ENCODE measurements at places on chromosomes 3 and 15. TPM values are rescaled to one million over a fixed set of nuclear protein-coding genes. Genes with fewer than 3 reads are reported as not detected.

- no peak for DNase-seq
- no peaks in the 10 kb centered on the region for H3K36me3 ChIP-seq
- H3K4me1 ChIP-seq, result peaks cover 19% of the 10 kb centered on the region
- peaks cover 34% of the 10 kb centered on the region for H3K27me3 ChIP-seq
- H3K27ac ChIP-seq, result no peak overlapping the region
- no peak overlapping the region for H3K4me3 ChIP-seq
Observed at GRCh38 chr3:11197484-11197883, 43.2 kb downstream of the HRH1 start.

DNA sequence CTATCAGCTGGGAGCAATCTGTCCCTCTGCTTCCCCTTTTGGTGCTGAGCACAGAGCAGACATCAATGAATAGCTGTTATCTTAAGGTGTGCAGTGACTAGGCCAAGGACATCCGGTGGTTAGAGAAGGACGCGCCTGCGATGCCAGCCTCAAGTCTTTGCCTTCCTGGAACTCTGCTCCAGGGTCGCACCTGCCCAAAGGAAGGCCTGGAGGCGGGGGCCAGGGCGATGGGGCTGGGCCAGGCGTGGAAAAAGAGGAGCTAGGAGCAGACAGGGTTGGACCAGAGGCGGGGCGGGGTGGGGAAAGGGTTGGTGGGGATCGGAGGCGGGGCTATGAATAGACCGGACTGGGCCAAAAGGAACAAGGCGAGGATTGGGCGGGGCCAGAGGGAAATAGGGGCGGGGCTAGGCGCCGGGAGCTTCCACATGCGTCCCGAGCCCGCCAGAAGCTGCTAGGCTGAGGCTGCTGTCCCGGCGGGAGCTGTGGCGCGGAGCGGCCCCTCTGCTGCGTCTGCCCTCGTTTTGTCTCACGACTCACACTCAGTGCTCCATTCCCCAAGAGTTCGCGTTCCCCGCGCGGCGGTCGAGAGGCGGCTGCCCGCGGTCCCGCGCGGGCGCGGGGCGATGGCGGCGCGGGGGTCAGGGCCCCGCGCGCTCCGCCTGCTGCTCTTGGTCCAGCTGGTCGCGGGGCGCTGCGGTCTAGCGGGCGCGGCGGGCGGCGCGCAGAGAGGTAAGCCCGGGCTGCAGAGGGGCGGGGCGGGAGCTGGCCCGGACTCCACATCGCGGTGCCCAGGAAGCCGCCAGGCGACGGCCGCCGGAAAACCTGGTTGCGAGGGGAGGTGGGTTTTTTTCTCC, at the start of gene CHRNA5:
Gene CHRNA5, plus strand, starts transcription at position 424 of the 854 bp plus-strand sequence. Its CDS starts 200 bp downstream, at position 624.
- H3K27me3 ChIP-seq, result peaks cover 52% of the 10 kb centered on the region
- peak within 1 kb of the TSS; percentile 65 for H3K27ac ChIP-seq
- peaks cover 2% of the 10 kb centered on the region for H3K36me3 ChIP-seq

DNA sequence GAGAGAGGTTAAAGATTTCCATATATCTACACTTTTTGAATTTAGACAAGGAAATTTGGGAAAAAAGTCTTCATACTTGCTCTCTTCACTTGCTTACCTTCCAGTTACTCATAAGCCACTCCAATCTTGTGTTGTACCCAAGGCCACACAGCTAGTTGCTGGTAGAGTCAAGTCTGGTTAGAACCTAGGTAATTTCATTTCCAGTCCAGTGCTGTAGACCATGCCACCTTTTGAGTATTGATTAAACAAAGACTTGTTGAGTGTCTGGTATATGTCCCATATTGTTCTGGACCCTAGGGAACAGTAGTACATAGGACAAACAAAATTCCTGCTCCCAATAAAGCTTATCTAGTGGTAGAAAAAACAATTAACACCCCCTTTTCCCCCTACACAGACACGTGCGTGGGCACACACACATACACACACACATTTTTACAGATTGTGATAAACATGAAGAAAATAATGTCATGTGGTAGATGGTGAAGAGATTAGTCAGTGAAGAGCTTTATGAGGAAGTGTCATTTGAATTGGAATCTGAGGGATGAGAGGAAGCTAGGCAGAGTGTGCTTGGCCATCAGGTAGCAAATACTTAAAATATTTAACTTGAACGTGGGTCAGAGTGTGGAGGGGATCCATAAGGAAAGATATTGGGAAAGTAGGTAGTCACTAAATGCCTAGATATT, 2.1 kb downstream of the CMC1 start:
- H3K36me3 ChIP-seq, result peaks cover 29% of the 10 kb centered on the region
- peak overlapping the region; percentile 14 for H3K27ac ChIP-seq
- H3K4me3 ChIP-seq, result no peak overlapping the region
- no peak for DNase-seq
- H3K4me1 ChIP-seq, result peaks cover 60% of the 10 kb centered on the region
- H3K27me3 ChIP-seq, result no peaks in the 10 kb centered on the region

DNA sequence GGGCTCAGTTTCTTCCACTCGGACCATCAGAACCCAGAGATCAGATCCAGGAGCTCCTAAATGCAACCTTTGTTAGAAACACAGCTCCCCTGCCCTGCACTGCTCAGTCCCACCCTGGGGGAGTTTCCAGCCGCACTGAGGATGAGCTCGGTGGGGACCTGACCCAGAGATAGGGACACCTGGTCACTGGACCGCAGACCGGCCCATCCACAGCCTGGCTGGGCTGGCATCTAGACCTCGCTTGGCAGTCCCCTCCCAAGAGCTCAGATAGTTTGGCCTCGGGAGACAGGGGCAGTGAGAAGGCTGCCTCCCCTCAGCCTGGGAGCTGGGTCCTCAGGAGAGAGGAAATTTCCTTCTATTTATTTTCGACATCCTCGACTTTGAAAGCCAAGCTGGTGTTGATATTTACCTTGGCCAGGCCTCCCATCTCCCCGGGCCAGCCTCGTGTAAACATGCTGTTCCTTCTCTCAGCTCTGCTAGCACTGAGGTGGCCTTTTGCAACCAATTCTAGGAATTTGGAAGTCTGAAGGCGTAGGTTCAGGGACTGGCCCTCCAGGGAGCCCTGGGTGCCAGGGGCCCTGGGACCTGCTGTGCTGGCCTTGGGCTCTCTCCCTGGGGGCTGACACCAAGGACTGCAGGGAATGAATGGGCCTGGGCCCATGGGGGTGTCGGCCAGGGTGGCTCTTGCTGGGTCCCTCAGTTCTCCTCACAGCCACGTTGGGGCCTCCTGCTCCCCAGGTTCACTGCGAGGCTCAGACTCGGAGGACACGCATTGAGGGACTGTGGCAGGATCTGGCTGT, 90.1 kb downstream of the VGLL4 start:
- peaks cover 5% of the 10 kb centered on the region for H3K4me1 ChIP-seq
- no peaks in the 10 kb centered on the region for H3K27me3 ChIP-seq
- no peak for DNase-seq
- H3K36me3 ChIP-seq, result peaks cover 47% of the 10 kb centered on the region
- H3K27ac ChIP-seq, result no peak overlapping the region

DNA sequence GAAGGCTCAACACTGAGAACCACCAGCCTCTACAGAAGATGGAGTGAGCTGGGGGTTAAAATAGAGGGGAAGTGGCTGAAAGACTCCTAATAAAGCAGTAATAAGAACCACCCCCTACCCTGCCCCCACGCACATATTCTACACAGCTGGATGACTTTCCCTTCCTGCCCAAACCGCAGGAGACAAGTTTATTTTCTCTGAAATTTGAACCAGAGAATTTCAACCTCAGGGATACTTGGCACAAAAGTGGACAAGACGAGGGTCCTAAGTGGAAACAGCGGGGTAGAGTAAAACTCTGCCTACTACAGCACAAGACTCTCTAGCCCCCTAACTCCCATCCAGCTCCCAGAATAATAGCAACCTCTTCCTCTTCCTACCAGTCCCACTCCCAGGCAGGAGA, 28.4 kb downstream of the USF3 start:
- peaks cover 12% of the 10 kb centered on the region for H3K36me3 ChIP-seq
- H3K4me1 ChIP-seq, result peaks cover 21% of the 10 kb centered on the region
- H3K4me3 ChIP-seq, result no peak overlapping the region
- H3K27me3 ChIP-seq, result no peaks in the 10 kb centered on the region

GRCh38 chr15:48638963-48639362, 6.5 kb downstream of the FBN1 start:
- H3K4me3 ChIP-seq, result no peak overlapping the region
- peaks cover 20% of the 10 kb centered on the region for H3K27me3 ChIP-seq
- H3K27ac ChIP-seq, result no peak overlapping the region
- H3K36me3 ChIP-seq, result no peaks in the 10 kb centered on the region
- no peaks in the 10 kb centered on the region for H3K4me1 ChIP-seq
- no peak for DNase-seq

- H3K4me3 ChIP-seq, result no peak overlapping the region
- H3K36me3 ChIP-seq, result no peaks in the 10 kb centered on the region
- H3K27ac ChIP-seq, result no peak overlapping the region
- DNase-seq, result no peak
Observed at GRCh38 chr3:15148614-15149013, 49.7 kb upstream of the RBSN start.

- peaks cover 8% of the 10 kb centered on the region for H3K27me3 ChIP-seq
- no peak overlapping the region for H3K4me3 ChIP-seq
- no peak for DNase-seq
- H3K27ac ChIP-seq, result no peak overlapping the region
- H3K36me3 ChIP-seq, result no peaks in the 10 kb centered on the region
- H3K4me1 ChIP-seq, result no peaks in the 10 kb centered on the region
Observed at GRCh38 chr3:194745422-194746184, 59.9 kb downstream of the FAM43A start.

DNA sequence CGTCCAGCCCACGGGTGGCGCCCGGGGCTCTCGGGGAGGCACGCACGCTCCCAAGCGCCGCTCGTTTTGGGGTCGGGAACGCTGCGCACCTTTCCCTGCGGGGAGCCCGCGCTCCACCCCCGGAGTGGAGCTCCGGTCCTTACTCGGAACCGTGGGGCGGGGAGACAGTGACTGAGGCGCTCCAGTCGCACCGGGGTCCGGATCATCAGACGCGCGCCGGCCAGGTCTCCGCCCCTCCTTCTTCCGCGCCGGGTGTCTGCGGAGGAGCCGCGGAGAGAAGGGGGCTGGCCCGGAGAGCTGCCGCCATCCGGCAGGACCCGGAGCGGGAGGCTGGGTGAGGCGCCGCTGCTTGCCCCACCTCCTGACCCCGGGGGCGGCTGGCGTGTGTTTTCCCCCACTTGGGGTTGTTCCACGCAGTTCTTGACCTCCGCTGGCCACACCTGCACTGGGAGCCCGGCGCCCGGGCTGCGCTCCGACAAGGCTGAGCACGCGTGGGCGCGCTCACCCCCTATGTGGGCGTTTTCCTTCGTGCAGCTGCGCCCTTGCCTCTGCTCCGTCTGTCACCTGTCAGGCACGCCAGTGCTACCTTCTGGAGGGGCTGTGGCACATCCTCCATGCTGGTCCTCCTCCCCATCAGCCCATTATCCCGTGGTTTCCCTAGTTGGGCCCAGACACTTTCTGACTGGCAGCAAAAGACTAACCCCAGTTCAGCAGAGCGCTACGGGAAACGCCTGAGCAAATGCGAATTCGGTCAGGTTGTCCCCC, at the start of gene MCF2L2:
Gene MCF2L2, minus strand, starts transcription at position 173 of the 765 bp plus-strand sequence. CDS start 642 bp downstream, outside the sequence.
- H3K27ac ChIP-seq, result no peak within 1 kb of the TSS
- DNase-seq, result peak; percentile 89
- H3K27me3 ChIP-seq, result peaks cover 6% of the 10 kb centered on the region
- no peaks in the 10 kb centered on the region for H3K36me3 ChIP-seq
- peaks cover 42% of the 10 kb centered on the region for H3K4me1 ChIP-seq
- H3K4me3 ChIP-seq, result peak within 1 kb of the TSS; percentile 83

- peak; percentile 64 for DNase-seq
- peaks cover 10% of the 10 kb centered on the region for H3K36me3 ChIP-seq
- H3K4me1 ChIP-seq, result peaks cover 8% of the 10 kb centered on the region
- no peak overlapping the region for H3K27ac ChIP-seq
- H3K27me3 ChIP-seq, result peaks cover 10% of the 10 kb centered on the region
Observed at GRCh38 chr15:72319360-72319984, 485 bp downstream of the CELF6 start.

GRCh38 chr3:72153477-72154314, 368.7 kb upstream of the PROK2 start:
- no peaks in the 10 kb centered on the region for H3K36me3 ChIP-seq
- H3K4me1 ChIP-seq, result peaks cover 2% of the 10 kb centered on the region
- no peak for DNase-seq

DNA sequence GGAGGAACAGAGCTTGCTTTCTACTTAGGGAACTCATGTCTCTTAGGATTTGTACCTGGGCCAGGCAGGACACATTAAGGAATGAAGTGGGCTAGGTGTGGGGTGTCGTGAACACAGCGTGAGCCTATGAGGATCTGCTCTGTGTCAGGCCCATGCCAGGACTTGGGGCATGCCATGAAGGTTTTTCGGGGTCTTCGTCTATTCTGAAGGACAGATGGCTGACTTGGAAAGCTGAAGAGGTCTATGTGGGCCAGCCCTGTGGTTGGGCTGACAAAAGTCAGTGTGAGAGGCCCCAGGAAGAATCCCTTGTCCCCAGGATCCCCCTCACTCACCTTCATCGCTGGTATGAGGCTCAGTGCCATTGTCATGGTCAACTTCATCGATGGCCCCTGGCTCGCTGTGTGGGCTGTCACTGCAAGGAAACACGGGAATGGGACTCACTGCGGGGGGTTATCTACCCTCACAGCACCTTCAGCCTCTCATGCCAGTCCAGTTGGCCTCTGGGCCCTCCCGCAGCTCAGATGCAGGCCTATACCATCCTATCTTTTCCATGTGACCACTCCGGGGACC, 46.8 kb upstream of the RAD18 start:
- H3K4me1 ChIP-seq, result peaks cover 5% of the 10 kb centered on the region
- no peaks in the 10 kb centered on the region for H3K36me3 ChIP-seq
- no peaks in the 10 kb centered on the region for H3K27me3 ChIP-seq
- no peak overlapping the region for H3K27ac ChIP-seq
- no peak for DNase-seq
- no peak overlapping the region for H3K4me3 ChIP-seq

GRCh38 chr3:45793482-45794176, 2.7 kb downstream of the SLC6A20 start:
- H3K36me3 ChIP-seq, result peaks cover 2% of the 10 kb centered on the region
- peaks cover 48% of the 10 kb centered on the region for H3K27me3 ChIP-seq
- DNase-seq, result no peak
- H3K4me3 ChIP-seq, result no peak overlapping the region
- H3K27ac ChIP-seq, result no peak overlapping the region

DNA sequence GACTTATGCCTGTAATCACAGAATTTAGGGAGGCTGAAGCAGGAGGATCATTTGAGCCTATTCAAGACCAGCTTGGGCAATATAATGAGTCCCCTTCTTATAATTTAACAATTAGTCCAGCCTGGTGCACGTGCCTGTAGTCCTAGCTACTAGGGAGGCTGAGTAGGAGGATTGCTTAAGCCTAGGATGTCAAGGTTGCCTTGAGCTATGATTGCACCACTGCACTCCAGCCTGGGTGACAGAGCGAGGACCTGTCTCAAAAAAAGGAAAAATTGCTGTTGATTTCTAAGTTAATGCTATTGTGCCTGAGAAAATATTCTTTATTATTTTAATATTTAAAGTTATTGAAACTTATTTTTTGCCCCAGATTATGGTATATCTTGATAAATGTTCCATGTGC, 159.0 kb downstream of the NLGN1 start:
- no peak overlapping the region for H3K4me3 ChIP-seq
- H3K27ac ChIP-seq, result no peak overlapping the region
- no peaks in the 10 kb centered on the region for H3K36me3 ChIP-seq
- no peak for DNase-seq
- no peaks in the 10 kb centered on the region for H3K27me3 ChIP-seq
- H3K4me1 ChIP-seq, result no peaks in the 10 kb centered on the region

The PARP15 gene
- total RNA-seq, result 9.1 TPM

The CMTM8 gene
- 5.0 TPM for total RNA-seq

The PLA2G4E gene
- total RNA-seq, result not detected

The MUC4 gene
- 0.14 TPM for total RNA-seq

Data from activated naive CD8-positive, alpha-beta T cell treated with anti-CD3 and anti-CD28 coated beads for 36 hours (primary cell).